Stimulated activated CD8-positive, alpha-beta memory T cell treated with anti-CD3 and anti-CD28 coated beads, Interleukin-15, amount 100 ng/mL, for 1 hour (primary cell): ENCODE measurements at places on chromosomes 5 and 9.

DNA sequence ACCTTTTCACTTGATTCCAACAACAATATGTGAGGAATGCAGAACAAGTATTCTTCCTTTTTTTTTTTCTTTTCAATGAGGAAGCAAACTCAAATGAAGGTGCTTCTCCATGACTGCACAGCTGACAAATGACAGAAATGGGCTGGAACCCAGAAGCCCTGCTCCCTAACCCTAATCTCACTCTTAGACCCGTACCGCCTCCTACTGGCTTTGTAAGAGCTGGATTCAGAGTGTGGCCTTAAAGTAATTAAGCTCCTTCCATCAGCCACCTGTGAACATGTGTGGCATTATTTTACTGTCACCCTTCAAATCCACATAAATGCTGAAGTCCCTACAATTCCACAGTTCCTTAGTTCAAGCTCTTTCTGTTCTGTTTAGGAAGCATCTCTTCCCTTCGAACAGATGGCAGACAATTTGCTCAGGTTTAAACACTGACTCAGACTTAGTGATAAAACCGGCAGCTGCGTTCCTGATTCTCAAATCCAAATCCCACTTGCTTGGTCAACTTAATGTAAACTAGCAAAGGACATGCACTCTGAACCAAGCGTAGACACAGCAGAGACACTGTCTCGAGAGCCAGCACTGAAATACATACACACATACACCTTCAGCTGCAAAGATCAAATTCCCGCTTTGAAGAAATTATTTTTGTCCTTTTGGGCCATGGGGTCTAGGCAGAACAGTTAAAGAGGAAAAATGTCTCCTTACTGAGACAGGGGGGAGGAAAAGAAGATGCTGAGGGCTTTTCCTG lies 316.7 kb upstream of the TLE4 start:
- DNase-seq = no peak

- no peak for DNase-seq
These were observed 72.2 kb downstream of the CERT1 start for GRCh38 chr5:75439276-75439675.

DNA sequence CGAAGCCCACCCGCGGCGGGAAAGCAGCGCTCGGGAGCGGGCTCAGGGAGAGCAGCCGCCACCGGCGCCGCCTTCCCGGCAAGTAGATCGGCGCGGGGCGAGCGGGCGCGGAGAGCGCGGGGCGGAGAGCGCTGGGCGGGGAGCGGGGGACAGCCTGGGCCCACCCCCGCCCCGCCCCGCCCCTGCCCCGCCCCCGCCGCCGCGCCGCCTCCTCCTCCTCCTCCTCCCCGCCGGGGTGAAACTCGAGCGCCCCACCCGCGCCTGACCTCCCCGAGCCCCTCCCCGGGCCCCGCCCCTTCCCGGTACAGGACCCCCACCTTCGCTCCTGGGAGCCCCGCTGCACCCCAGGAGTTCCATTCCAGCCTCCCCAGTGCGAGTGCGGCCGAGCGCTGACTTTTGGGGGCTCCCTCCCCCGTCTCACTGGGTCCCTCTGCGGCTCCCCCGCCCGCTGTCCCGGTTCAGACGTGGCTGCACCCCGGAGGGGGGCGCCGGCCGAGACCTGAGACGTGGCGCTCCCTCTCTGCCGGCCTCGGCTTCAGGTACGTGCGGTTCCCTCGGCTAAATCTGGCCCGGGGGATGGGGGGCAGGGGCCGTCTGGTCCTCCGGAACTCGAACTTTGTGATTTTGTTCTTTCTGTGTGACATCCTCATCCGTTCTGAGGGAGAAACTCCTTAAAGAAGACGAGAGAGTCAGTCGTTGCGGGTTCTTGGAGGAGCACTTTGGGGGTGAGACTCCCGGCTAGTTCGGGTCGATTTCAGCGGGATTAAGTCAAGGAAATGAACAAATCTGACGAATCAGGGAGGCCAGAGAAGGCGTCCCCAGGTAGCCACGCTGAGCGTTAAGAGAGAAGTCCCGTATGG lies at the start of gene SEMA5A:
TSS of gene SEMA5A (minus strand) at position 84 of the 860 bp plus-strand sequence. CDS start 166,129 bp downstream, outside the sequence.
- no peak for DNase-seq

- no peak for DNase-seq
These were observed 18.6 kb downstream of the BAAT start for GRCh38 chr9:101366038-101366756.

DNA sequence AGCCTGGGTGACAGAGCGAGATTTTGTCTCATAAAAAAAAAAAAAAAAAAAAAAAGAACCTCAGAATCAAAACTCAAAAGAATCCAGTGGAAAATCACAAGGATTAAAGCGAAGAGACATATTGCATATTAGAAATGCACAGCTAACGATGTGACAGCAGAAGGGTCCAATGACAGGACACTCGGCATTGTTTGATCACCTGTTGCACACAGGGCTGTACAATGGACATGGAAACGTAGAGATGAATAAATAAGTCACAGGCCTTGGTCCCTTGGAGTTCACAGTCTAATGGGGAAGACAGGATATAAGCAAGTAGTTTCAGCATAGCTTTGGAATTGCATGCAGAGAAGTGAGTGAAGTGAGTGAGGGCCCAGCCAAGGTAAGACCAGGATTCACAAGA lies 25.9 kb upstream of the PIK3R1 start:
- no peak for DNase-seq

GRCh38 chr5:147348451-147348850 lies 113.6 kb downstream of the STK32A start:
- DNase-seq = no peak

DNA sequence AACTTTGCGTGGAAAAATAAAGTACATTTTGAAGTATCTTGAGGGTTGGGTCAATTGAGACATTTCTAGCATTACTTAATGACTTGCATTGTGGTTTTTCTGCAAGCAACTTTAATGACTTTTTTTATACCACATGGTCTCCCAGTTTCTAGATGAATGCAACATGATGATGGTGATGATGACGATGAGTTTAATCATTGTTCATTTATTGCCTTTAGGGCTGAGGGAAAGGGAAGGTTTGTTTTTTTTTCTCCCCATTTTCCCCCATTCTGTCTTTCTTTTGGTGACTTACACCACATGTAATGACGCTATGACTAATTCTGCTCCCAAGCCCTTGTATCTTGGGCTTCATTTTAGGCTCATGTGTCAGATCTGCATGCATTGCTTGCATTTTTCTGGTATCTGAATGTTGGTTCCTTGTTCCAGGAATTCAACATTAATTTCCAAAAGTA lies 57.7 kb upstream of the NXNL2 start:
- no peak for DNase-seq

DNA sequence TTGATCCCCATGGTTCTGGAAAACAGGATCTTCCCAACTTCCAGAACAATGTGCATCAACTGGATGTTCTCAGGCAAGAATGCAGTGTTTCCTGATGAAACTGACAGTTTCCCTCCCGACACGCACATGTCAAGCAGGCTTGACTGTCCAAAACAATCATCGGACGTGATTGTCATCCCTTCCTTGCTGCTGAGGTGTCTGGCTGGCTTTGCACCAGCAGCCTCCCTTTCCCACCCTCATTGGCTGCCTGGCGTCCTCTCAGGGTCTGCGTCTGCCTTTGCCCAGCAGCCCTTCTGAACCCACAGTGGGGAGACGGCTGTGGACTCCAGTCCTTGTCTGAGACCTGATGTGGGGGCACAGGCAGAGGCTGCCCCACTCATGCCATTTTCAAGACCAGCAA lies 110.8 kb downstream of the MARCHF3 start:
- no peak for DNase-seq

DNA sequence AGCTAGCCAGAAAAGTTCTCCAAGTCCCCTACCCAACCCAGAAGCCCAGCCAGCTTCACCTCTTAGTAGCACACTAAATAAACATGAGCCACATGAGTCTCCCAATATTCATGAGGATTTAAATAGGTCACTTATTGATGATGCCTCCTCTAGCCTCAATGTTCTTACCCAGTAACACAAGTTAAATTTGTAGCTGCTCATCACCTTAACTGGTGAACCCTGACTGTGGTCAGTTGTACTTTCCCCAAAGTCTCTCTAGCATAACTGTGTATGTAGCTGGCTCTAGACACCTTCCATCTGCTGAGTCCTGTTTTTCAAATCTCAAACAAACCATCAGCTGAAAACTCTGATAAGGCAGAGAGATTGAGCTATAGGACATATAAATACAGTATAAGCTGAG lies 100.3 kb upstream of the ELAVL2 start:
- no peak for DNase-seq

- no peak for DNase-seq
These were observed 3.3 kb downstream of the DDX41 start for GRCh38 chr5:177513500-177513899.

- DNase-seq = no peak
These were observed 411.0 kb downstream of the MAT2B start for GRCh38 chr5:163916376-163916775.

GRCh38 chr5:71828291-71829040 lies 109.4 kb downstream of the CARTPT start:
- DNase-seq = no peak
